ENCODE measurements at places on chromosomes 5 and 9.
A peak's percentile ranks its signal among the peaks of the same experiment; 100 is the strongest.

- no peak for DNase-seq
These were observed 89.8 kb downstream of the CDKN2A start for GRCh38 chr9:21904371-21904770.

- no peak for DNase-seq
These were observed 2052.0 kb upstream of the C9orf72 start for GRCh38 chr9:29625292-29625731.

DNA sequence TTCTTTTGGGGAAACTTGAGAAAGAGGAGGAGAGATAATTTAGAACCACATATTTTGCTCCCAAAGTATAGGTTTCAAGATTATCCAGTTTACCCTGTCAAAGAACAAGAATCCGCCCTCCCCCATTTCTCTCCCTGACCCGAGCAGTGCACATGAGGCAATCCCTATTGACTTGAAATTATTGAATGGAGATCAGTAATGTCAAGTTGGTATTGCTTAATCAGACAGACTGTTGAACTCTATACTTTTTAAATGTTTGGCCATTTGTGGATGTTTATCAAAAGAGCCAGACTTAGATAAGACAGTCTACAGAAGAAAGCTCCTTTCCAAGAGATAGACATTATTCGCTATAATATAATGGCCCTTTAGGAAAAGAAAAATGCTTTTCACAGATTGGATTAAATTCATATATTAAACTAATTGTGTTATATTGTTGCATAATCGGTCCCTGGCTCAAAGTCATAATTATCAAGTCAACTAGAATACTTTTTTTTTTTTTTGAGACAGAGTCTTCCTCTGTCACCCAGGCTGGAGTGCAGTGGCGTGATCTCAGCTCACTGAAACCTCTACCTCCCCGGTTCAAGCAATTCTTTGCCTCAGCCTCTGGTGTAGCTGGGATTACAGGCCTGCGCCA is 5.3 kb downstream of the SLC25A25 start:
- DNase-seq = no peak

GRCh38 chr5:133683646-133684596 is 71.6 kb upstream of the FSTL4 start:
- no peak for DNase-seq

DNA sequence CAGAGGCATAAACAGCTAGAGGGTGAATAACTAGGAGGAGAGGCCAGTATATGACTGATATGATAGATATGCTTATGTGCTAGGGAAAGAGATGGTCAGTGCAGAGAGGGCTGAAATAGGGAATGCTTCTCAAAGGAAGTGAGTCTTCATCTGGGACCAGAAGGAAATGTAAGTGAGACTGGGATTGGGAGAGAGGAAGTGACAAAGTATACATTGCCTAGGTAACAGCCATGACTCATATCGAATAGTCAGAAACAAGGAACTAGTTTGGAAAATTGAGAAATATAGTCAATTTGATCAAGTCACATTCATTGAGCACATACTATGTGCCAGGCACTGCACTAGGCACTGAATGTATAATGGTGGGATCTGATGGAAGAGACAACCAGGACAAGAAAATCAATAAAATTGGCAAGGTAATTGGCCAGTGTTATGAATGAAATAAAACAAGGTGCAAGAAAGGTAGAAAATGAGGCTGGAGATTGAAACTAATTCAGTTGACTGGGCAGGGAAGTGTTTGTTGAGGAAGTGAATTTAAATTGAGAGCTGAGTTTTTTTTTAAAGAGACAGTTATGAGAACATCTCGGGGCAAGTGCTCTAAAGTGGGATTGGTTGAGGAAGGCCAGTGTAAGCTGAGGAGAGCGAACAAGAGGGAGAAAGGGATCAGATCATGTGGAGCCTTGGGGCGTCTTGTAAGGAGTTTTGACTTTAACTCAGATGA is 4.3 kb downstream of the ERAP2 start:
- DNase-seq = no peak

DNA sequence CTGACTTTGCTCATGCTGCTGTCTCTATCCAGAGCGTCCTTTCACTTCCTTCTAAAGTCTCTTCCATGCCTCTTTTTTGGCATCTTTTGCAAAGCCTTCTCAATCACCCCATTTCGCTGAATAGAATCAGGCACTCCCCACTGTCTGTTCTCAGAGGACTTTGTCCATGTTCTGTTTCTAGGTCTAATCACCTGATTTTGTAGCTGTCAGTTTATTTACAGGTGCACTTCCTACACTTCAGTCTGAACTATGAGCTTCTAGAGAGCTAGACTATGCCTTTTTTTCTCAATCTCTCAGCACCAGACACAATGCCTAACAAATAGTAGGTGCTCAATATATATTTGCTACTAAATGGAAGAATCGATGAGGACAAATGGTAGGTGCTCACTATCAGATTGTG is 29.9 kb downstream of the TLR4 start:
- no peak for DNase-seq

GRCh38 chr9:35001803-35002502 is 12.4 kb downstream of the DNAJB5 start:
- peak; percentile 23 for DNase-seq

- DNase-seq = peak; percentile 80
These were observed at the start of gene MARVELD2 for GRCh38 chr5:69414885-69415583. MARVELD2 (plus strand) TSS chr5:69415116; CDS start chr5:69419386, 4,270 bp downstream.

DNA sequence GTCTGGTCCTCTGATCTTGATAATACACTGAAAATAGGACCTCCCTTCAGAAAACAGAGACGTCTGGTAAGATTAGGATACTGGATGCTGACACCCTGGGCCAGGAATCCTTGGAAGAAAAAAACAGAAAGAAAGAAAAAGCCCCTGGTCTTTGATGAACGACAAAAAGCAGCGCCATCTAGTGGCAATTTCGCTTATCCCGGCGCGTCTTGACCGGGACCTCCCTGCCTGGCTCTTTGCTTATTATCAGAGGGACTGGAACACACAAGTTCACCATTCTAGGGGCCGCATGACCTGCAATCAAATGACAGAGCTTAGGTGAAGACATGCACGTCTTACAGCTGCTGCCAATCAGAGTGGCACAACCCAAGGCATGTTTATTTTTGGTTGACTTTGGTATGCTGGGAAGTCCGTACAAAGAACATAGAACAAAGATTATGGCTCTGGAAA is 114.9 kb upstream of the NFIB start:
- DNase-seq = peak; percentile 42

DNA sequence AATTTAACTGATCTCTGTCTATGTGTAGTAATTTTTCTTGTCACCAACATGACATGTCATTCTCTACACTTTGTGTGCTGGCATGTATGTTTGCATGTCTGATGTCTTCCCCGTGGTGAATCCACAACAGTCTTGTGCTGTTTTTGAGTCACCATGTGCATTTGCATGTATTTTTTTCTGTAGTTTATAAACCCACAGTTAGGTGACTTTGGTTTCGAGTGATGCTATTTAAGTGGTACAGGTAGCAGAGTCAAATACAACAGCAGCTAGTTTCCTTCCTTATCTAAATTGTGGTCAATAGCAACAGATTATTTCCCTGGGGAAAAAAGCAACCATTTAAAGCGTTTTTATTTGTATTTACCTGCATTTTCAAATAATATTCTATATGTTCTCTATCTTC is 89.9 kb upstream of the FSD1L start:
- DNase-seq = peak; percentile 54

DNA sequence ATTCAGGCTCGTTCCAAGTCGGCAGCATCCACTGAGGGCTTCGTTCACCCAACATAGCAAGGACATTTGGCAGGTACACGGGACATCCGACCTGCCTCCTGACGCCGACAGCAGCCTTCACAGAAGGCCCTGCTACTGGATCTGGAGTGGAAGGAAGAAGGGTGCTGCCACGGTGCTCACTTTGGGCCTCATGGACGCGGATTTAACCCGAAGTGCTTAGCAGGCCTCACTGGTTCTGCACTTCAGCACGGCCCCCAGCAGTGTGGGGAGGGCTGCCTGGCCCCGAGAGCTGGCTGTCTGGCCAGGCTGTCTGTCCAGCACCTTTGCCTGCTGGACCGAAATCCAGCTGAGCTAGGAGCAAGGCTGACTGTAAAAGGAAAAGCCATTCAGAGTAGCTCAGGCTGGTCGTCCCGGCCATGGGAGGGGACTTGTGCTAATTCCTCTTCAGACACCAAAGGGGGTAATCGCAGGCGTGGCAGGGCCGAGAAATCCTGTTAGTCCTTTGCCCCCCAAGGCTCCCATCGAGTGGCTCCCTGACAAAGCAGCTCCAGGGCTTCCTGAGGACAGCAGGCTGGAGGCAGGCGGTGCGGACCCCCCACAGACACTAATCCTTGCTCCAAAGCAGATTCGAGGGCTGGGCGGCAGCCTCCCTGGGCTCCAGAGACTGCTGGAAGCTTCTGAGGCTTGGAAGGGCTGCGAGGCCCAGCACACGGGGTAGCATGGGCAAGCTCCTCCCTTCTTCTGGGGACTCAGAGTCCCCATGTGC is 11.1 kb upstream of the RXRA start:
- no peak for DNase-seq

GRCh38 chr9:84136119-84136868 is 155.7 kb downstream of the RMI1 start:
- DNase-seq = no peak

DNA sequence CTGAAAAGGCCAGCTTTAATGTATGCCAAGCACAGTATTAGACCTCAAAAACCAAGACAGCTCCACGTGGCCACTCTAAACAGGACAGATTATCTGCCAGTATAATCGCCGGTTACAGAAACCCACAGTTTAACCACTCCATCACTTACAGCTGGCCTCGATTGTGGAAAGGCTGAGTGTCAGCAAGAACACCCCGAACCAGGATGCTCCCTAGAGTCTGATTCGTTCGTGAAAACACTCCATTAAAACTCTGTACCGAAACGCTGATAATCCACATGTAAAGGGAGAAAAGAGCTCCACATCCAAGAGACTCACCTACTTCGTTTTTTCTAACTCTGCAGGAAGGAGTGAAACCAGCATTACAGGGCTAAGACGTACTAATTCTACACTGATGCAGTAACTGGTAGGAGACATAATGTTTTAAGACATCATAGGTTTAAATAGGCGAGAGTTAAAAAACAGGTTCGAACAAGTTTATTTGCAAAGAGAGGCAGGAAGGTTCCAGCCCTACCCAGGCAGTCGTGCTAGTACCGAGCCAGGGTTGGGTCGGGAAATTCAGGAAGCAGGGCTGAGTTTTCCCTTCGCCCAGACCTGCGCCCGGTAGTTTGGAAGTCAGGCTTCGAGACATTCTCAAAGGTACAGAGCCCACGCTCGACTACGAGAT is 949 bp downstream of the SERINC5 start:
- DNase-seq = peak; percentile 43

- DNase-seq = no peak
These were observed 40.7 kb upstream of the HSD17B3 start for GRCh38 chr9:96342571-96343245.

- DNase-seq = peak; percentile 78
These were observed 55.2 kb upstream of the NEK6 start for GRCh38 chr9:124202447-124202971.

- no peak for DNase-seq
These were observed 19.3 kb upstream of the CAMSAP1 start for GRCh38 chr9:135926402-135927194.

DNA sequence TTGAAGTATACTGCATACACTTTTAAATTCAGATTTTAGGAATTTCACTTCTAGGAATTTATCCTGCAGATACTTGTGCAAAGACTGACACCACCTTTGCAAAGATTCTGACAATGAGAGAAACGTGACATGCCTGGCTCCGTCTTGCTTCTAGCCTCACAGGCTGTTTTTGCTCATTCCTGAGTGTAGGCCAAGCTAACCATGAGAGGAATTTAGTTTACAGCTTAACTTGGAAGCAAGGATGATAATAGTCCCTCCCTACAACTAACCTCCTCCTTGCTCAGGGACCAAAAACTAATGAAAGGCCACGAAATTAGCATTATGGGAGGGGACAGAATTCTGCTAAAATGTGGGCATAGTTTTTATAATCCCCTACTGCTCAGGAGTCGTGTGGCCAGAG is 31.1 kb downstream of the C5orf22 start:
- DNase-seq = no peak

DNA sequence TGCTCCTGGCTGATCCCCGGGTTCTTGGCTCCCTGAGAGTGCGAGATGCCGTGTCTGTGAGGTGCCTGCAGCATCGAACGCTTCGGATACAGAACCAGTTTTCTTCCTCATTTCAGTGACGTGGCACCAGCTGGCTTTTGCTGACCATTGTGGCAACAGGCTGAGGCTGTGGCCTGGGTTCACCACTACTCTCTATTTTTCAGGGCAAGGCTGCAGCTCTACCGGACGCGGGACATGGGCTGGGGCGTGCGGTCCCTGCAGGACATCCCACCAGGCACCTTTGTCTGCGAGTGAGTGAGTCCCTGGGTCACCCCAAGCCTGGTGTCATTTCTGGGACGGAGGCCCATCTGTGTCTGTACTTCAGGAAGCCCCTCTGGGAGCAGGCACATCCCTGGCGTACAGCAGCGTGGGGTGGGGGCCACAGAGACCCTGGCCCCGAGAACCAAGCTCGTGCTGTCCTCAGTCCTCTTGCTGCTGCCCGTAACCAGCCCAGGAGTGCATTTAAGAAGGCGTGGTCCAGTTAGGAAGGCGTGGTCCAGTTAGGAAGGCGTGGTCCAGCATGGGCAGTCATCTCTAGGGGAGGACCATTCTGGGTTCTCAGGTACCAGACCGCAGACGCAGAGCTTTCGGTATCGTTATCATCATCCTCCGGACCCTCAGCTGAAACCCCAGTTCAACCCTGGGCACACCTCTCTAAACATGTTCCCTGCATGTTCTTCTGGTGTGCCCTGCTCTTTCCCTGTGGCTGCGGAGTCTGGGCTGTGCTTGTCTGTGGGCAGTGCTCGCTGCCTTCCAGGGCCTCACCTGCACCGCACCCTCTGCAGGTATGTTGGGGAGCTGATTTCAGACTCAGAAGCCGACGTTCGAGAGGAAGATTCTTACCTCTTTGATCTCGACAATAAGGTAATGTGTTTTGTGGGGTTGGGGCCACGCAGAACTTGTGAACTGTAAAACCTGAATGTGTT is 60.1 kb upstream of the CACNA1B start:
- no peak for DNase-seq

DNA sequence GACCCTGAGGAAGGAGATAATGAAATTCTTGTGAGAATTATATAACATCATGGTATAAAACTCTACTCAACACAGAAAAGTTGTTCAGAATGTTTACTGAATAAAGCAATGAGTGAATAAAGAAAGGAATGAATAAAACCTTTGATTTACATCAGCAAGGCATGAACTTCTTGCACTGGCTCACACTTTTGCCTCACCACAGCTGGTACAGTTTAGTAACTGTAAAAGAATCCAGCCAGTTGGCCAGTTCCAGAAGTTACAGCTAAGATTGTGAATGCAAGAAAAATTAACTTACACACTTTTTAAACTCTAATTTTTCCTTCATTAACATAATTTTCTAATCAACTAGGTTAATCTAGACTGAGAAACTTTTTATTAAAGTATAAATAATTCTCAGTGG is 490.9 kb downstream of the NFIB start:
- no peak for DNase-seq

DNA sequence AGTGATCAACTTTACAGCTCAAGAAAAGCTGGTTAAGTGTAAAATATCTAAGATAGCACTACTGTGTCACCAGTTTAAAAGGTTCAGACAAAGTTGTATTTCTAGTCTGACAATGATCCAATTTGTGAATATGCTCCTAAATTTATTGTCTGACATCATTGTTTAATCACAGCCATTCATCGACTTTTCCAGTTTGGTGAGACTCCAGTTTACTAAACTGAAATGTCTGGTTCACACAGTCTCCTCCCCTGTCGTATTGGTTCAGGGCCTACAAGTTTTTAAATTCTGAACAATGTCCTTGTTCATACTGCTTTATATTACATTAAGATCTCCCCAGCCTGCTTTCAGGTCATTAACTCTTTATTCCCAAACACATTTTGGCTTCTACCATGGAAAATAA is 161.4 kb downstream of the CHSY3 start:
- DNase-seq = no peak

Data from GM20000 (cell line).